A549 treated with CORT108297 at 1 μM for 4 hours (cell line): ENCODE measurements at places on chromosomes 12 and 14. TPM values are rescaled to one million over a fixed set of nuclear protein-coding genes. Genes with fewer than 3 reads are reported as not detected.

Gene CRIP2
- total RNA-seq, result 94.2 to 194 TPM (median 175 TPM) in 5 replicates

Gene NEUROD4
- 0.02 TPM in 1 of 5 replicates, not detected in the others for total RNA-seq

Gene TAS2R20
- total RNA-seq, result 0.07 to 0.13 TPM (median 0.10 TPM) in 5 replicates

Gene ABCD4
- total RNA-seq, result 26.8 to 38.4 TPM (median 35.6 TPM) in 5 replicates

Gene TMEM229B
- 0.11 to 0.21 TPM (median 0.16 TPM) in 5 replicates for total RNA-seq
